ENCODE measurements at places on chromosomes 3 and 15. TPM values are rescaled to one million over a fixed set of nuclear protein-coding genes. Genes with fewer than 3 reads are reported as not detected.

Gene SLC2A2
- total RNA-seq: not detected

DNA sequence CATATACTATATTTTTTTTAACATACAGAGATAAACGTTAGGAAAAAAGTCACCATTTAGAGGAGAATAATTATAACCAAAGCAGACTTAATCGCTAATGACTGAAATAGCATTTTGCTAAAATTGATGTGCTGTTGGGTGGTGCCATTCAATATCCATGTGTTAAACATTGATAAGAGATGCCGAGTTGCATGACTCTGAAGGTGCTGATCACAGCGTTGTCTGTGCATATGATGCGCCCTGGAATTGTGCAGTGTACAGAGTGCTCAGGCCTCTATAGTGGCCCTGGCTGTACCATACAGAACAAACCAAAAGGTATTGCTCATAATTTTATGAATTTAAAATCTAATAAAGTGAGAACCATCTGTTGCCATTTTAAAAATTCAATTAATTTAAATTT, 168.3 kb downstream of the MEIS2 start:
- DNase-seq: no peak

DNA sequence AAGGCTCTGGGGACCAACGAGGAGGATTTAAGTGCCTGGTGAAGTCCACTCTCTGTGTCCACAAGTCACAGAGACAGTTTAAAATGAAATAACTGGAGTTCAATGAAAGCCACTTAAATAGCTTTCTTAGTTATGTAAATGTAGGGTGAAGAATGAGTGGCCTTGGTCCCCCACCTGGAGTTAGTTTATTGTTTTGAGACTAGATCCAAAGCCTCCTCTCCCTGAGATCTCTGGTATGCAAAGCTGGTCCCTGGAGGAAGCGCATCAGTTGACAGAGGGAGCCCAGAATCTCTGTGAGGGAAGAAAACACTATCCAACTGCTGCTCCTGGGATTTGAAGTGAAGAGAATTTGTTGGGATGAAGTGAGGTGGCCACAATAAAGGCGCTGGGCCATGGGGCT, 40.5 kb downstream of the EXOG start:
- no peak for DNase-seq

DNA sequence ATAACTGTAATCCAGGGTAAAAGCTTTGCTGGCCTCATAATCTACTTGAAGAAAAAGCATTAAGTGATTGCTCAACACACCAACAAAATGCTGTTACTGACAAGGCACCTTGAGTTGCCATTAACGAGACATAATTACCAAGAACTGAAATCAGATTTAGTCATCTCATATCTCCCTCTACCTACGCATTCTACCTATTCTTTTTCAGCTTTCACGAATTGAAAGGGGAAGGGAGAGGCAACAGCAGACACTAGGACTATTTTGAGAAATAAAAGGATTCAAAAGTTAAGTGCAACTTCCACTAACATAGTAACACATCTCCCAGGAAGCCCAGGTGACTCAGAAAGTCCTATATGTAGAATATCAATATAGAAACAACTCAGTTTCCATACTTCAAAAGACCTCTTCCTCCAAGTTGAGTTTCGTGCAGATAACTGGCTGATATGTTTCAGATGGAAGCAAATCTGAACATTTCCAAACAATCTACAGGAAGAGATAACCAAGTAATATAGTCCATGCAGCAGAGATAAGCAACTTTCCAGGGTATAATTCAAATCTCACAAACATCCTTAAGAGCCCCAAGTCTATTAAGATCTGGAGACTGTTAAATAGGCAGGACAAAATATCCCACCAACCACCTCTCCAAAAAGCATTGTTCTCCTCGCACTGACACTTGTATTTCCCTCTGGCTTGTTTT, 1.9 kb downstream of the OSBPL10 start:
- no peak for DNase-seq

GRCh38 chr3:17444865-17445264, 297.6 kb downstream of the TBC1D5 start:
- no peak for DNase-seq

GRCh38 chr3:169813278-169813677, 574 bp upstream of the LRRC34 start:
- no peak for DNase-seq

DNA sequence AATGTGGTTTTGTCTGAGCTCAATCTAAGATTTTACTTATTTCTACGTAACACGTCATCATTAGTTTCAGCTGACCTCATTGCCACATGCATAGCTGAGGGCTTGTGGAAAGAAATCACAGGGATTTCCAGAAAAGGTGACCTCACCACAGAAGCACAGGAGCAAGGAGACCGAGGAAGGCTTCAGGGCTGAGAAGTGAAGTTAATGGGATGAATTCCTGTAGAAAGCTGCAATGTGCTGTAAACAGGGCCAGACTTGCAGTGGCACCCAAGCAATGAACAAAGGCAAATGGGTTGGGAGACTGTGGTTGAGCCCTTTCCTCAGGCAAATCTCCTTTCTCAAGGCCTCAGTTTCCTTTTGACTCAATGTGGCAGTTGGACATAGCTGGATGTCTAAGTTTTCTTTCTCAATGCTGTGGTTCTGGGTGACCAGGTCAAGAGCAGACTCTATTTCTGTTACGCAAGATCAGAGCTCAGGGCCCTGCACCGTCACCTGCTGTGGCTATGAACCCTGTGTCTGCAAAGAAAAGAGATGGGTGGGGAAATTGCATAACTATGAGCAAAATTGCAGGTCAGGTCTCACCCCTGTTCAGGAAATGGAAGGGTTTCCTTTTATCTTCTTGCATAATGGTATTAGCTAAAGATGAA, 252.2 kb upstream of the TBL1XR1 start:
- DNase-seq: no peak

Gene DPP8
- total RNA-seq: 69.0 TPM

- no peak for DNase-seq
These were observed 23.3 kb downstream of the STAG1 start for GRCh38 chr3:136728918-136729317.

- no peak for DNase-seq
These were observed 343.0 kb downstream of the ZBTB20 start for GRCh38 chr3:114804099-114804498.

Gene C2CD4A
- not detected for total RNA-seq
